T-helper 2 cell (primary cell): ENCODE measurements at places on chromosomes 7 and 10.

DNA sequence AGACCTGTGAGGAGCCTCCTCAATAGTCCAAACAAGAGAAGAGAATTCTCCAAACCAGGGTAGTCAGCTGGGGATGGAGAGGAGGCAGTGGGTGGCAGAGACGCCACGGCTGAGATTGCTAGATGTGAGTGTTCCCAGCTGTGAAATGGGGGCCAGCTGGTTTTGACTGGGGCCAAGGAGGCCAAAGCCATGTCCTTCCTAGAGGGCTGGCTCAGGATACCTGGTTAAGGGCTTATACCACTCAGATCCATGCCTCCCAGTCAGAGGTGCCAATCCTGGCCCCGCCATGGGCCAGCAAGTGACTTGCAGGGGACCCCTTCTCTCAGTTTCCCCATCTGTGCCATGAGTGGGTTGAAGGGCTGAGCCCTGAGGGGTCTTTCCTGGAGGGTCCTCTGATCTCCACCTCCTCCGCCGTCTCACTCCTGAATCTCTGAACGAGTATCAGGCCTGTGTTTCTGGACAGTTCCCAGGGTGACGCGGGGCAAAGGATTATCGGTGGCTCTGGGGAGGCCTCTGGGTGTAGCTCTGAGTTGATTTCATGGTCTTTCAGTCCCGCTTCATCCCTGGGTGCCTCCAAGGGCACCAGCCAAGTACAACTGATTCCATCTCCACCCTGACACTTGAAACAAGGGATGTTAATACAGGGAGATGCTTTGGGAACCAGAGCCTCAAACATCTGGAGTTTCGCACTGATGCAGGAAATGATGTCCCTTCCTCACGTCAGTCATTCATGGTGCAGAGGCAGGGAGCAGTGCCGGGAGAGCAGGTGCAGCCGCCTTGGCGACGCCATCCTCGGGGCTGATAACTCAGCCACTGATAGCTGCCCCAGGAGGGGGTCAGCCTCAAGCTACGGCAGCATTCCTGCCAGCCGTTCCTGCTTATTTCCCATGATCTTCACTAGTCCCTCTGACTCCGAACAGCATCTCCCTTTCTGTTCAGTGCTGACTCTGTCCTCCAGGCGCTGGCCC is 126.7 kb downstream of the RGS10 start:
- no peak for DNase-seq

GRCh38 chr10:49273626-49274025 is 25.3 kb upstream of the C10orf71 start:
- DNase-seq, result no peak

DNA sequence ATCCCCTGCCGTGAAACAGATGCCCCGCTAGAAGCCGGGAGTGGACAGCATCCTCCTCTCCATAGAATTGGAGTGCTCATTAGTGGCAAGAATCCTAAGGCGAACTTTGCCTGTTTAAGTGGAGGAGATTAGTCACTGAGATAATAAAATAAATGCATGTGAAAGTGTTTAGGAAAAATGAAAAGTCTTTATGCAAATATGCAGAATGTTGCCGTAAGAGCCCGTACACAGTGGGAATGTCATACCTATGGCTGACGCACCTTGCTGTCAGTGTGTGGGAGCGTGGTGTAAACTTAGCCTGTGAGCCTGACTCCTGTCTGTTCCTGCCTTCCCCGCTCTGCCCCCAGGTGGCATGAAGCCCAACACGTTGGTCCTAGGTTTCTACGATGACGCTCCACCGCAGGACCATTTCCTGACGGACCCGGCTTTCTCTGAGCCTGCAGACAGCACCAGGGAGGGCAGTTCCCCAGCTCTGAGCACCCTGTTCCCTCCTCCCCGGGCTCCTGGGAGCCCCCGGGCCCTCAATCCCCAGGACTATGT is 1.7 kb upstream of the TRIP6 start:
- no peak for DNase-seq

GRCh38 chr10:88097092-88097516 is 233.7 kb downstream of the PTEN start:
- no peak for DNase-seq

DNA sequence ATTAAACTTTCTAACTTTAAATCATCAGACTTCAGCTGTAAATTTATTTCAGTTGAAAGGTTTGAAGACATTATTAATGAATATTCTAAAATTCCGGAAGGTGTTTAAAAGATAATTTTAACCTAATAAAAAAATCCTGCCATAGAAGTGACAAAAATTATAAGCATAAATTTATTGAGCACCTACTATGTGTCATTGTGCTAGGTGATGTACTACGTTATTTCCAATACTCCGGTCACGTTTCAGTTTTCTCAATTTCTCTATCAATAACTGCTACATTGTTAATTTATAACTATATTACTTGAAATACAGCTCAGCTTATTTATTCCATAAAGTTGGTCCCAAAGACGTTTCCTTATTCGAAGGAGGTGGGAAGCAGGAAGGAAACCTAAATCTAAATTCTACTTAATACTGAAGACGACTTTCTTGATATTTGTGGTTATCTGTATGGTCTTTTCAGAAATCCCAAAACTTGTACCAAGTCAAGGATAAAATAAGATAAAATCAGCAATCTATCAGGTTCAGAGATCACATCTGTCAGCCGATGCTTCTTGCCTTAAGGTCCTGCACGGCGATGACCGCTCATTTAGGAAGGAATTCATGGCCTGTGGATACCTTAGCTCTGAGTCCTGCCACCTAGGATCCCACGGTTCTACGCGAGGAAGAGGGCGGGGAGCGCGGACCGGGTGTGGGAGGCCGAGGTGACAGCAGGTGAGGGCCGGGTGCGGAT is 1.2 kb upstream of the ZEB1 start:
- DNase-seq, result peak; percentile 41

DNA sequence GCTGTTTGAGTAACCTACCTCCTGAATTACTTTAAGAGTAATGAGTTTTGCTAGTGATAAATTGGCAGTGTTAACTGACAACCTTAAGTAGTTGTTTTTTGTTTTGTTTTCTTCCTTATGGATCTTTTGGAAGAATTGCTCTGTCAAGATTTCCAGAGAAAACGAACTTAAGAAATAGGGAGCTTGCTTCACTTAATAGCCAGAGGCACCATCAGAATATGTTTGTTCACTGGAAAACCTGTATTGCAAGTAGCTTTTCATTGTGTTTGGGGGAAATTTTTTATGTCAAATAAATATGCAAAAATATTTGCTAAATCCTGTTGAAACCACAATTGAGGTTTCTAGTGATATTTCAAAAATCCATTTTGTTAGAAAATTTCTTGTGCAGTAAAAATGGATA is 65.5 kb upstream of the PAPSS2 start:
- no peak for DNase-seq

GRCh38 chr10:24639124-24639523 is 84.6 kb downstream of the ARHGAP21 start:
- DNase-seq, result no peak

DNA sequence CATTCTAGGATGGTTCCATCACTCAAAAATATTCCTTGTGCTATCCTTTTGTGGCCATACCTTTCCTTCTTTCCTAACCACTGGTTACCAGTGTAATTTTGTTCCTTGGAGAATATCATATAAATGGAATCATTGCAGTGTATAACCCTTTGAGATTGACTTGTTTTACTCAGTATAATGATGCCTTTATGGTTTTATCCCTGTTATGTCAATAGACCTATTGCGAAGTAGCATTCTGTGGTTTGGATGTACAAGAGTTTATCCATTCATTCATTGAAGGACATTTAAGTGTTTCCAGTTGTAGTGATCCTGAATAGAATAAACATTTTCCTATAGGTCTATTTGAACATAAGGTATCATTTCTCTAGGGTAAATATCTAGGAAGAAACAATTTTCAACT is 54.2 kb downstream of the RBM33 start:
- no peak for DNase-seq
